ENCODE measurements at places on chromosomes 12 and 14.

GRCh38 chr12:70427611-70428010, 61.5 kb downstream of the KCNMB4 start:
- no peak for DNase-seq

- DNase-seq = peak; percentile 53
Measured at GRCh38 chr12:19643635-19644034, 204.3 kb downstream of the AEBP2 start.

- no peak for DNase-seq
Measured at GRCh38 chr14:64221391-64222003, 72.7 kb downstream of the ESR2 start.

DNA sequence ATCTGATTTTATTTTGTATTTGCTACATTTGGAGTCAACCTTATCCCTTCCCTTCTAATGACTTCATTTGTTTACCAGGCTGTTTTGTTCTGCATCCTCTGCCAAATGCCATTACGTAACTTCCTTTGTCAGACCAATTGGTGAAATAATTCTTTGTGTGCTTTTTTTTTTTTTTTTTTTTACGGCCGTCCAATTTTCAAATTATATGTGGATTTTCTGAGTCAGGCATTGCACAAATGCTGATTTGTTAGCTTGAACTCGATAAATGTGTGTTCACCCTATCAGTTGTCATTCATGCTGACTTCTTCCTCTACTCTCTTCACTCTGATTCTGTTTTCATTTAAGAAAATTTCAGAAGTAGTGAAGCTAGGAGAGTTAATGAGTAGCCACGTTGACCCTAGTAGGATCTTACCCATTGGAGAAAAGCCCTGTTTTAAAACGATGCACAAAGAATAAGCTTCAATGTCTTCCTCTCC, 386.2 kb downstream of the DIO2 start:
- DNase-seq = no peak

DNA sequence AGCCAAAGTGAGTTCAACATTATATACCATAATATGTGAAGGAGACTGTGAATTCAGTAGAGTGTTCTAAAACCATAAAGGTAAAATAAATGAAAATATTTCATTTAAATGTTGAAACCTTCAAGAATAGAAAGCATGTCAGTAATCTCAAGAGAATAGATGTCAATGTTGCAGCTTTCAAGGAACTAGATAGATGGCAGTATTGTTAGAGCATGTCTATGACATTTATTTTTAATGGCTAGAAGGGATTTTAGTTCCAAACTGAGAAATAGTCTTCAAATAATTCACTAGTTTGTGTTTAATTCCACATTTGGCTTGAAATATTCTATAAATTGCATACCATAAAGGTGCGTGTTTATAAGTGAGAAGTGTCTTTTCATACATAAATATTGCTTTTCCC, 326.5 kb downstream of the FLRT2 start:
- no peak for DNase-seq

GRCh38 chr12:6868211-6869048, 1.1 kb downstream of the TPI1 start:
- no peak for DNase-seq

- DNase-seq = no peak
Measured at GRCh38 chr12:109783965-109784244, 49.3 kb downstream of the TRPV4 start.

DNA sequence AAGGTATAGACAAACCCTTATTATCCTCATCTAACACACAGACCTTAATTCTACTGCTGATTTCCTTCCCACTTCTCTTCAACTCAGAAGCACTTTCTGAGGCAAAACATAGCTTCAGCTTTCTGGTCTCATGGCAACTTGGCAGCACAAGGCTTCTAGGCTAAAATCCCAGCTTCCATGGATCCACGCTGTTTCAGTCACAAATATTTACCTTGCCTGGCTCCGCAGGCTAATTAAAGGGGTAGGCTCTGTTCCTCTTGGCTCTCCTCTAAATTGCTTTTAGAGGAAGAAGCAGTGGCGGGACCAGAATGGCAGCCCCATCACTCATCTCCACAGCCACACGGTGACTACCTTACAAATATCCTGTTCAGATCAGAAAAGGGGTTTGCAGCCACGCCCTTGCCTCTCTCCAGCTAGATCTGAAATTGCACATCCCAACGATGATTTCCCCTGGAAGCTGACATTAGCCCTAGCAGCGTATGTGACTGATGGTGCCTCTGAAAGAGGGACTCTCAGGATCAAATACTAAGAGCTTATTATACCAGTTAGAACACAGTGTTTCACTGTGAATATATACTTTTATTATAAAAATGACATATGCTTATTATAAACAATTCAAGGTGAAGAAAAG, 221.5 kb upstream of the NUDT4 start:
- peak; percentile 40 for DNase-seq

- no peak for DNase-seq
Measured at GRCh38 chr12:129036135-129036534, 182.9 kb downstream of the GLT1D1 start.

GRCh38 chr14:99579120-99579836, 24.7 kb downstream of the CCDC85C start:
- peak; percentile 28 for DNase-seq

- no peak for DNase-seq
Measured at GRCh38 chr12:88241862-88242570, 99.9 kb downstream of the TMTC3 start.

DNA sequence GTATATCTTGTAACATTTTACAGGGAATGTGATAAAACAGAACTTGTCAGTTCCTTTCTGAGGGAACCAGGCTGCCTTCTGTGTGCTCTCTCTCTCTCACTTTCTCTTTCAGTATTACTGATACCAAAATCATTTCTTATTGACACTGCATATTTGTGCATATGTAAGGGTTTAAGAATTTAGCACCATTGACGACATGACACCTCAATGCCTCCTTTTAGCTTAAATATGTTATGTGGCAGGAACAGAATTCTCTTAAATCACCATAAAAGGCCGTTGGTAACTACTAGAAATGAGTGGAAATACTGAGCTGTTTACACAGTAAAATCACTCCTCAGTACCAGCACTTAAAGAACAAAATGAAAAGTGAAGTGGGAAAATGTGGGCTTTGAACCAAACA, 457.7 kb upstream of the SYT1 start:
- DNase-seq = peak; percentile 25

- DNase-seq = no peak
Measured at GRCh38 chr12:88237954-88238353, 95.8 kb downstream of the TMTC3 start.

GRCh38 chr14:96829791-96830190, 32.6 kb downstream of the VRK1 start:
- DNase-seq = no peak

DNA sequence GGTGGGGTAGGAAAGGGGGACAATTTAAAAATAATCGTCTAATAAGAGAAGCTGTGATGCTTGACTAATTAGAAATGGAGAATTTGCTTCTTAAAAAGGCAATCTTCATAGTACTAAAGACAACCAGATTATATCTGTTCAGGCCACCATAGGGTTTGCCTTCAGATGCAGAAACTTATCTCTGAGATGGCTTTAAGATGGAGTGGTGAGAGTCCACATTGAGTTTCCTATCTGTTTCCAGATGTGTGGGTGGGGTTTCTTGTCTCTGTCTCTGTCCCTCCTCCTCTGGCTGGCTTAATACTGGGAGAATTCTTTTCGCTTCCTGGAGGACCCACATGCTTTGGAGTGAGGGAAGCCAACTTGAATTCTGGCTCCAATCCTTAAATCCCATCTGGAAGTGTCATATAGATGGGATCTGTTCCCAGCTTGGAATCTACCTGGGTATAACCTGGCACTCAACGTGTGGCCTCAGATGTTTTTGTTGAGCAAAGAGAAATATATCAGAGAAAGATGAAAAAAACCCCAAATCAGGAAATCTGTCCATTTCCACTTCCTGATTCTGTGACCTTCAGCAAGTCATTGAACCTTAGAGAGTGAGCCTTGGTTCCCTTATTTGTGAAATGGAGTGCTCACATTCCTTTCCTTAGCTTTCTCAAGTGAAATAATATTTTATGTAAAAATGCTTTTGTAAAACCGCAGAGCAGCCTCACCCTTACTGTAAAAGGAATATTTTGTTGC, 66.4 kb downstream of the CHST11 start:
- DNase-seq = no peak

GRCh38 chr12:49051373-49051764, 9.2 kb downstream of the KMT2D start:
- no peak for DNase-seq

GRCh38 chr12:89311703-89312293, 40.5 kb downstream of the DUSP6 start:
- DNase-seq = no peak

DNA sequence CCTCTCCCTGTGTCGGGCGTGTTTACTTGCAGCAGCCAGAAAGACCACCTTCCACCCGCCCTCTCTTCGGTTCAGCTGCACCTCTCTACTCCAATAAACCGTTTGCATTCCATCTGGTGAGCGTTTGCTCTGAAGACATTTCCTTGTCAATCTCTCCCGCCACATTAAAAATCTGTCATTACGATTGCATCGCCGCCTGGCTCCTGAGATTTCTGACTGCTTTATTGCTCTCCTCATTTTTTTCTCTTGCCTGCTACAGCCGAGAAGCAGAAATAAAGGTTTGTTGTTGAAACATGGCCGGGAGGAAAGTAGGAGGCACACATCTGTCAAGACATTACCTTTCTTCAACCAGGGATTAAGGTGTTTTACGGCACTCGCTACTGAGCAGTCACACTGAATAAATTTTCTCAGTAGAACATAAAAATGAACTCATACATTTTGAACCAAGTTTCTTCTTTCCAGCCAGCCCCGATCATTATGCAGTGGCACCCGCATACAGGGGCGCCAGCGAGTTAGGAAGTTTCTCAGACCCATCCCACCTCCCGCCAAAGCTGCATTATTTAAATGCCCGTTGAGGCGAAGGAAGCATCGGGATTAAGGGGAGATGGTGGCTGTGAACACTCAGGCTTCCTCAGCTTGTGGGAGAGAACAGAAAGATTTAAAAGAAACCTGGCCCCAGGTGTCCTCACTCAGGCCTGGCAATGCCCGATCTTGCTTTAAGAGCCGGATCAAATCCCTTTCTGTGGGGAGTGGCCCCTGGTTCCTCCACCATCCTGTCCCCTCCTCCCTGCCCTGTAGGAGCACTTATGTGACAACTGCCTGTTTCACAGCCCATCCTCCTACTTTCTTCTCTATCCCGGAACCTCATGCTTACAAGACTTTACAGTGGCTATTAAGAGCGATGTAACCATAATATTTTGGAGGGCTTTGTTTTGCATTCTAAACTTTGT, 1108.9 kb downstream of the BCL11B start:
- DNase-seq = no peak

DNA sequence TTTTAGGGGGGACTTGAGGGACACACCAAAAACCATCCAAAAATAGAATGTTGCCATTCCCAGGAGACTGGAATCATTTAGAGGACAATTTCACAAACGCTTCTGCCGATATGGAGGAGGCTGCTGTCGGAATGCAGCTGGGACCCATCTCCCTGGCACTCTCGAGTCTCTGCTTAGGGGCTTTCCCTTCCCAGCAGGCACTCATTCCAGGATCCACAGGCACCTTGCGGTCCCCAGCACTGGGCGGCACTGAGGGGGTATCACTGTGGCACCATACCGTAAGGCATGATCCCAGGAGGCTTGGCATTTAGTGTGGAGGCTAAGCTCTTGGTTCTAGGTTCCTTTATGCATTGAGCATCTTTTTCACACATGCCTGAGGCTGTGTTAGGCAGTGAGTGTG, 36.6 kb upstream of the LTBP2 start:
- DNase-seq = no peak

DNA sequence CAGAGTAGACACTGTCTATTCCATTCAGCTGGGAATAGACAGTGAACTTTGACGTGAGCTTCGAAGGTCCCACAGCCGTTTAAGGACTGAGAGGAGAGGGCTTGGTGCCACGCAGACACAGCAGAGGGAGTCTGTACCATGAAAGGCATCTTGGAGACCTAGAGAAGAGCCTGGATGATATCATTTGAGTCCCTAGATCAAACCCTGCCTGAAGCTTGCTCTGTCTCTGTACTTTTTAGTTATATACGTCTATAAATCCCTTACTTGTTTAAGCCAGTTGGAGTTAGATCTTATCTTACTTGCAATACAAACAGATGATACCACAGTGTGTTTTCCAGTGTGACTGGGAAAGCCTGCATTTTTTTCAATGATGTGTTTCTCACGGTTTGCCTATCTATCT, 128.9 kb upstream of the RTL1 start:
- DNase-seq = no peak

DNA sequence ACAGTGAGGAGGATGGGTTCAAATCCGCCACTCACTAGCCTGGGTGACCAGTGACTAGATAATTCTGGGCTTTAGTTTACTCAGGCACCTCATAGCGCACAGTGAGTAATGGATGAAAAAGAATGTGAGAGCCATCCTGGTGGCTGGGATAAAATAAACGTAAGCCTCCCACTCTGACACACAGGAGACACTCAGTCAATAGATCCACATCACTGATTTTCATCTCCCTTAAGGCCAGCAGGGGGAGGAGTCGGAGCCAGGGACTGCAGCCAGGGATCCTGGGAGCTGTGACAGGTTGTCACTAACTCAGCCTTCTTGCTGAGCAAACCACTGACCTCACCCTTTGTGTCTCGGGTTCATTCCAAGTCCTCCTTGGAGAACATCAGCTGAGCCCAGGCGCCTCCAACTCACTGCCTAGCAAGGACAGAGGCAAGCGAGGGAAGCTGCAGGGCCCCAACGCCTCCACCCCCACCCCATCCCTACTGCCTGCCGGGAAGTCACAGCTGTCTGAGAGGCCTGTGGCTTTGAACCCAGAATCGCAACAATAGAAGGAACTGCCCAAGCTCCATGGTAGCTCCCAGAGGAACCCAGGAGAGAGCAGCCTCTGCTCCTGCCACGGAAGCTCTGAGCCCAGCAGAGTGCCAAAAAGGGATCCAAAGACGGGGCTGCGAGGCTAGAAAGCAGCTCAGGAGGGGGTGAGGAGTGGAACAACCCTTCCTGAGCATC, 30.7 kb downstream of the PXN start:
- peak; percentile 60 for DNase-seq

GRCh38 chr14:63737582-63738006, 9.7 kb upstream of the SGPP1 start:
- no peak for DNase-seq

DNA sequence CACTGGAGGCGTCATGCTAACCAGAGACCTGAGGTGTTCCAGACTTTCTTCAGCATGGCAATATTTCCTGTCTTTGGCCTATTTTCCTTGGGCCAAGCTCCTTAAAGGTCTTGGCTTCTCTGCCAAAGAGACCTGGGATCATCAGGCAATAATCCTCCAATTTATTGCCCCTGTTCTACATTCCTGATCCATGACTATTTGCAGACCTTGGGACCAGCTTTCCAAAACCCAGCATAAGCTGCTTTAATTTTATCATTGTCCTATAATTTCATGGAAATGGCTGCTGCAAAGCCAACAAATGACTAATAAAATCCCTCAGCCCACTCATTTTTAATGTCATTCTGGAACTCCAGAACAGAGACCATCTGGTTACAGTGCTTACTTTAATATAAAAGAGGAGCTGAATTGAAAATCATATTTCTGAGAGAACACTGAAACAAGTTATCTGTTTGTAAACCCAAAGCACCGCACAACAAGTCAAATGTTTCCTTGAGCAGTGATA, 166.9 kb upstream of the BTG1 start:
- DNase-seq = no peak

GRCh38 chr12:12791756-12792369, 6.4 kb downstream of the APOLD1 start:
- peak; percentile 31 for DNase-seq

Data from NCI-H510A treated with DMSO at 0.1 percent for 48 hours (cell line).